Umbilical cord (tissue), 2 donors: ENCODE measurements at places on chromosomes 1 and 21.
A peak's percentile ranks its signal among the peaks of the same experiment; 100 is the strongest.

GRCh38 chr21:29947119-29947518 lies 7.3 kb upstream of the GRIK1 start:
- DNase-seq = no peak

GRCh38 chr1:226134170-226135058 lies 52.1 kb downstream of the ACBD3 start:
- DNase-seq = no peak

- DNase-seq = no peak
These were observed 143.1 kb downstream of the IFI44 start for GRCh38 chr1:78792756-78793155.

DNA sequence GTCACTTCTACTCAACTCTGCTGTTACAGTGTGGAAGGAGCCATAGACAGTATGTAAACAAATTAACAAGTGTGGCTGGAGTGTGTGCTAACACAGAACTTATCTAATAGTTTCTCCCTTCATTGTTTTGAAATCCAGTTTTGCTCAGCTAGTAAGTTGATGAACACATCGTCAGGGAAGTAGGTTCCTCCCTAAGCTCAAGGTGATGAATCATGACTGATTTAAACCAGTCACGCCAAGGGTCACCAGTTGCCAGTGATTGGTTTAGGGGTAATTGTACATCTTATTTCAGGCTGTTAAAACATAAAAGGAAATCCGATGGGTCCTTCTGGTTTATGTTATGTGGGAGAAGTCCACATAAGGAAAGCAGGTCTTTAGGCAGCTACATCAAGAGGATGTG lies 97.0 kb upstream of the CHODL start:
- DNase-seq = no peak

DNA sequence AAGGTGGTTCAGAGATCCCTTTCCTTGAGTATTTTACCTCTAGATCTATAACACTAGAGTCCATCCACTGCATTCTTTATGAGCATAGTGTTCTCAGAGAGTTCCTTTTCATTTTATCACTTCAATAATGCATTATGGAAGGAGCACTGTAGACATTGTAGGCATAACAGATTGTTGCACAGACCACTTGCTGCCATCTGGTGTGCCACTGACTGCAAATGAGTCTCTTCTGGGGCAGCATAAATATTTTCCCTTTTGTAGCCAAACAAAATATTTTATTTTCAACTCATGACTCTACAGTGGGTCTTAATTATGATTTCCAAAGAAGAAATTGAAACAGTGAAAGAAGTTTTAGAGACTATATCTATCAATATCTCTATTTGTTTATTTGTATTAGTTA lies 290.4 kb downstream of the OLFM3 start:
- DNase-seq = no peak

DNA sequence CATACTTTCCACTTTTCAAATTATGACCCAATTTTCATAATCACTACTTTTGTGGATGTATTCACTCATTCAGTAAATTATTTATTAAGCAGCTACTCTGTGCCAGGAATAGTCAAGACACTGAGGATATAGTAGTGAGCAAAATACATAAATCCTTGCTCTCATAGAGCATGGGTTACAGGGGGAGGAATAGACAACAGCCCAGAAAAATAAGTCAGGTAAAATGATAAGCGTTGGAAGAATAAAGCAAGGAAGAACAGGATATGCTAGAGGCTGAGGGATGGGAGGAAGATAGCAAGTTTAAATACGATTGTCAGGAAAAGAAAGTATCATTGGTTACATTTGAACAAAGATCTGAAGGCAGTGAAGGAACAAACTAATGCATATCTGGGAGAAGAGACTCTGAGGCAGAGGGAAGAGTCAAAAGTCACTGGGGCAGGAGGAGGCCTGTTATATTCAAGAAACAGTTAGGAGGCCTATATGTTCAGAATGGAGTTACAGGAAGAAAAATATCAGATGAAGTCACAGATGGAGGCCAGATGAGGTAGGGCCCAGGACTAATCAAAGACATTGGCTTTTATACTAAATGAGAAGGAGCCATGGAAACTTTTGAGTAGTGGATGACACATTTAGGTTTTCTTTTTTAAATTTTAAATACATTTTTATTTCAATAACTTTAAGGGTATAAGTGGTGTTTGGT lies 42.9 kb downstream of the SEC22B start:
- peak; percentile 1 for DNase-seq
